Hippocampal formation (tissue), 2 donors: ENCODE measurements at places on chromosomes 4 and X.

DNA sequence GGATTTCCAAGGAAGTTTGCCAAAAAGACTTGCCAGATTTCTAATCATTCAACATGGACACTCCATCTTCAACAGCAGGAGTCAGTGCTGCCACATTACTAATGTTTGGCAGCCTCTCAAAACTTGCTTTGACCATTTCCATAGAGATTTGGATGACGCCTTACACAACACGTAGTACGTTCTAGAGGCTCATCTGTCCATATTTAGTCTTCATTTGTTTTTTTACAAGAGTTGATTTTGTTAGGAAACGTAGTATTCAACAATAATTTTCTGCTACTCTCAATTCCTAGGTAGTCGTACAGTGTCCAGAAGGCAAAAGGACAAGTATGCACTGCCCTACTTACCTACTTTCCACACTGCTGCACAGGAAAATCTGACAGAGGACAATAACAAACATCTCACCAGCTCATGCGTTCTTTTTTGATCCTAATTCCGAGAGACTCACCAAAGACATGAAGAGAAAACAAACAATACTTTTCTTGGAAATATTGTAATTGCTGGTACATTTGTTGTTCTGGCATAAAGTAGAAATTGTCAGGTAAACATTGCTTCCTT is 117.3 kb downstream of the SNCA start:
- no peak for DNase-seq

DNA sequence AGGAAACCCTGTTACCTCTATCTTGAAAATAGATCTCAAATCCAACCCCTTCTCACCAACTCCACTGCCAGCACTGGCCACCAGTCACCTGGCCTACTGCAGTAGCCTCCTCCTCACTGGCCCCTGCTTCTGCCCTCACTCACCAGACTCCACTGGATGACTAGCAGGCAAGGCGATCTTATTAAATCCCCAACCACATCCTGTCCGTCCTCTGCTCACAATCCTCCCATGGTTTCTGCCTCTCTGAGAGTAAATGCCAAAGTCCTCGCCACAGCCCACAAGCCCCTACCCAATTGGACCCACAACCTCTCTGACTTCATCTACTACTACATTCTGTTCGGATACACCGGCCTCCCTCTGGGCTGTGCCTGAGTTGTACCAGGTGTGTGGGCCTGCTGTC is 5.4 kb upstream of the PIM2 start:
- DNase-seq = no peak

DNA sequence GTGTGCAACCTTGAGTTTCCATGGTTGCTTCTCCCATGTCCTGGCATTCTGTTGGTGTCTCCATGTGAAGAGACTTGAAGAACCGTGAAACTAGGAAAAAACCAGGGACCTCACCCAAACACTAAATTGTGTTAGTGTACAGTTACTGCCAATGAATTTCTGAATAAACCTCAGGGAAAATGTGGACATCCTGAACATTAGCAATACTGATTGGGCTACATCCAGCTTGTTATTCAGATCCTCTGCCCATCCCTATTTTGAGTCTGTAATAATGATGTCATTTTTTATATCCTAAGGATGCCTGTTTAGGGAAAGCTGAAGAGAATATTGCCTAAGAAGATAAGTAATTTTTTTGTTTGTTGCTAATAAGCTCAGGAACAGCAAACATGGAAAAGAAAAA is 262.7 kb downstream of the TMA16 start:
- no peak for DNase-seq

DNA sequence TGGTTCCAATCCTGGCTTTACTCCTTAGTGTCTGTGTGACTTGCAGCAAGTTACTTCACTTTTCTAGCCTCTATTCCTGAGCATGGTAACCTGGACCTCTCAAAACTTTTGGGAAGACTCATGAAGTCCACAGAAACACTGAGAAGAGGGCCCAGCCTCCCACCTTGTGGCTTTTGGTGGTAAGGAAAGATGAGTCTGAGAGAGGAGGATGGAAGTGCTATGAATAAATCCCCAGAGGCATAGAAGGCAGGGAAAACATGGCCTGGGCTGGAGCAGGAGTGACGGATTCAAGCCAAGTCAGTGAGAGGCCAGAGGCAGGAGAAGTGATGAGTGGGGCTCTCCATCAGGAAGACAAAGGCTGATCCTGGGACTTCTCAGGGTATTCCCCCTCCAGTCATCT is 10.9 kb upstream of the MAGEA4 start:
- DNase-seq = no peak

GRCh38 chr4:98311656-98312055 is 50.5 kb downstream of the RAP1GDS1 start:
- DNase-seq = no peak

DNA sequence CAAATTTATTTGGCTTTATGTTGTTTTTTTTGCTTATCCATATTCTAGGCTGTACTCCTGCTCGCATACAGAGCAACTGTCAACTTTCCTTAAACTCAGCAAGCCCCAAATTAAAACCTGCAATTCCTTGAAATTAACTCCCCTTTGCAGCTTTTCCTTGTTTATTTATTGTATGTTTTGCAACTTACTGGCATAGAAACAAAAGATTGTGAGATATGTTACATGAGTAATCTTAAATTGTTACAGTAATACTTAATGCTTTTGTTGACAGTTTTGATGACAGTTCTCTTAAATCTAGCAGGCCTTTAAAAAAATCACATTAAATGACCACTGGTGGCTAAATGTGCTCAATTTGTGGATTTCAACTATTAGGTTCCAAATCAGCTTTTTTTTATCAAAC is 4.5 kb downstream of the DDX3X start:
- no peak for DNase-seq

- no peak for DNase-seq
These were observed 393.7 kb upstream of the INTU start for GRCh38 chr4:127238956-127239475.

DNA sequence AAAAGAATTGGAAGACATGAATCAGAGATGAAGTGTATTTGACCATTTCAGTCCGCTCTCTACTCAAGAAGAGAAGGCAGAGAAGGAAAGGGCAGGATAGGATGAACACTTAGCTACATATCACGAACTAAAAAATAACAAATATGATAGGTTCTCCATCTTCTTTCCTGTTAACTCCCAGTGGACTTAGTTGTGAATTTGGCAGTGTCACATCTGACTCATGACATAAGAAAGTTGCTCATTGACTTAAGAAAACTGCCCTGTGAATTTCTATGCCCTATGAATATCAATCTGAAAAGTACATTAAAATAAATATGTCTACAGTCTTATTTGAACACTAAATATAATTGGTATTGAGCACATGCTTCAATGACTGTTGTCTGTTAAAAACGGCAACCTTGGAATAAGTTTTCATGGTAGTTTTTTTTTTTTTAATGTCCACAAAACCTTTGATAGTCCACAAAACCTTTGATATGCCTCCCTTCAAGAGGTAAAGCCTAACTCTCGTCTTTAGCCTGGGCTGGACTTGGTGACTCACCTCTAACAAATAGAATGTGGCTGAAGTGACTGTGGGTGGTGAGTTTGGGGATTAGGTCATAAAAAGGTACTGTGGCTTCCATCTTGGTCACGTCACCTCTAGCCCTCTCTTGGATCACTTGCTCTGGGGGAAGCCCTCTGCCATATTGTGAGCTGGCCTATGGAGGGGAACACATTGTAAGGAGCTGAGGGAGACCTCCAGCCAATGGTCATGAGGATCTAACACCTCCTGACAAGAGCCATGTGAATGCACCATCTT is 184.7 kb upstream of the S100G start:
- no peak for DNase-seq

- DNase-seq = no peak
These were observed 245.2 kb upstream of the FSTL5 start for GRCh38 chr4:162409048-162409447.

DNA sequence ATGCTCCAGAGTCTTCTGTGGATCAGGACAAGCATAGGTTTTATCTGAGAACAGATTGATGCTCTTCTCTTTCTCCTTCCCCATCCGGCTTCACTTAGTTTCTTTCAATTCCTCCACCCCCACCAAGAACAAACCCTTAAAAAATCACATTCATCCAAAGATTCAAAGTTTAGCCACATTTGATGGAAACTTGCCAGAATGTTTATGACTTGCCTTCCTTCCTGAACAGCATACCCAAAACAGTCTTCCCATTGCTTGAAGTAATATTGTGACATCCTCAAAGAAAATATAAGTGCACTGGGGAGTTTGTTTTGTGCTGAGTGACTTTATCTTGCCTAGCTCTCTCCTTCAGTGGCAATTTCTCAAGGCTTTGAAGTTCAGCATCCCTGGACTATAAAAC is 83.0 kb downstream of the MAGEB17 start:
- DNase-seq = no peak

DNA sequence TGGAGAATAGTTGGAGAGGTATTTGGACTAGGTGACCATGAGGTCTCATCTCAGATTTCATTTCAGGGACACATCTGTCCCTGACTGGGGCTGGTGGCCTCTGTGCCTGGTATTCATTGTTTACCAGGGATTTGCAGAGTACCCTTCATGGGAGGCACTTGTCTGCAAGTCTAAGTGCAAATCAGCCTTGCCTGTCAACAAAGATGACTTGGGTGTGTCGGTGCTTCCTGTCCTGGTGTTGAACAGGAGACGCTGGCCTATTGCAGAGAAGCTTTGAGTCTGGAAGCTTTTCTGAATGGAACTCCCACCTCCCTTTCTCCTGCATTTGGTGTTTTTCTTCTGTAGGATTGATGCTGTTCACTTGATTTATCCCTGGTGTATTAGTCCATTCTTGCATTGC is 104.1 kb downstream of the TNIP2 start:
- no peak for DNase-seq

- DNase-seq = no peak
These were observed 108.5 kb downstream of the PHKA2 start for GRCh38 chrX:18875256-18875878.

DNA sequence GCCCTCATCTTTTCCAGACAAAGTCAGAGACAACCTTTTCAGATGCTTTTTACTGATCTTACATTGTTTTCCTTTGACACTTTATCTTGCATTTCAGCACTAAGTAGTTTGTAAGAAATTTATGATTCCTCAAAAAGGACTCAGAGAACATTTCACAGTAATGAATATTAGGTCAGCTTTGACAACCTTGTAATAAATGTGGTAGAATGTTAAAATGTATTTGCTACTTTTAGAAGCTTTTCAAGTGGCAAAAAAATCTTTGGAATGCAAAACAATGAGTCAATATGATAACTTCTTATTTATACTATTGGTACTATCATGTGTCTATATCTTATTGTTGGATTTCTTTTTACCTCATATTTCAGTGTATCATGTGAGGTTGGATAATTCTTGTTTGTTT is 146.2 kb upstream of the FAT4 start:
- no peak for DNase-seq

- no peak for DNase-seq
These were observed 195.7 kb upstream of the CASK start for GRCh38 chrX:42119076-42119475.

GRCh38 chr4:160202802-160203201 is 1099.9 kb downstream of the RAPGEF2 start:
- no peak for DNase-seq

DNA sequence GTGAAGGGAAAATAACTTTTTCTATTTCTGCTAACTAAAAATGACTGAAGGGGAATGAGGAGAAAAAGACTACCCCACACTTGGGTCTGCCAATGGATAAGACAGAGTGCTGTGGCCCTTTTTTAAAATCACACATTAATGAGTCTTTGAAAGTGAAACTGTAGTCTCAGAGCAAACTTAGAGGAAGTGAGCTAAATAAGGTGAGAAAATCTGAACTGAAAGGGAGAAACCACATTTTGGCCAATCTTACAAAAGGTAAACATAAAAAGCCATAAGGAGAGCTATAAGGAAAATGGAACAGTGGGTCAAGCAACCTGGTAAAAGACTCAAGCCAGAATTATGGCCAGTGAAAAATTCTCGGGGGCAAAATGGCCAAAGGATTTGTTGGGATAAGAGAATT is 755.1 kb upstream of the IGFBP7 start:
- no peak for DNase-seq

GRCh38 chr4:71604785-71605184 is 179.1 kb downstream of the GC start:
- no peak for DNase-seq

DNA sequence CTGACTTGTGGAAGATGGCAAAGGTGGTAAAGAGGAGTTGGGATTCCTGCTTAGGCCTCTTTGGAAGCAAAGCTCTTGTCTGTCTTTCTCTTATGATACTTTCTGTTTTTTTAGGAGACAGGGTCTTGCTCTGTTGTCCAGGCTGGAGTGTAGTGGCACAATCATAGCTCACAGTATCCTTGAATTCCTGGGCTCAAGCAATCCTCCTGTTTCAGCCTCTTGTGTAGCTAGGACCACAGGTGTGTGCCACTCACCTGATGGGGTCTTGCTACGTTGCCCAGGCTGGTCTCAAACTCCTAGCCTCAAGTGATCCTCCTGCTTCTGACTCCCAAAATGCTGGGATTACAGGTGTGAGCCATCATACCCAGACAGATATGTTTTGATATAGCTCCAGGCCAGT is 19.3 kb upstream of the IGFBP7 start:
- no peak for DNase-seq

DNA sequence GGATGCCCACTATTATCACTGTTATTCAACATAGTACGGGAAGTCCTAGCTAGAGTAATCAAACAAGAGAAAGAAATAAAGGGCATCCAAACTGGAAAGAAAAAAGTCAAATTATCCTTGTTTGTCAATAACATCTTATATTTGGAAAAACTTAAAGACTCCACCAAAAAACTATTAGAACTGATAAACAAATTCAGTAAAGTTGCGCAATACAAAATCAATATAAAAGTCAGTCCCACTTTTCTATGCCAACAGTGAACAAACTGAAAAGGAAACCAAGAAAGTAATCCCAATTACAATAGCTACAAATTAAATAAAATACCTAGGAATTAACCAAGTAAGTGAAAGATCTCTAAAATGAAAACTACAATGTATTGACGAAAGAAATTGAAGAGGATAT is 321.3 kb downstream of the LDB2 start:
- no peak for DNase-seq

GRCh38 chr4:190020790-190021717 is 6.0 kb downstream of the FRG2 start:
- no peak for DNase-seq

GRCh38 chr4:150650751-150651150 is 68.8 kb downstream of the MAB21L2 start:
- no peak for DNase-seq

- no peak for DNase-seq
These were observed 40.1 kb downstream of the SORBS2 start for GRCh38 chr4:185771711-185772390.

DNA sequence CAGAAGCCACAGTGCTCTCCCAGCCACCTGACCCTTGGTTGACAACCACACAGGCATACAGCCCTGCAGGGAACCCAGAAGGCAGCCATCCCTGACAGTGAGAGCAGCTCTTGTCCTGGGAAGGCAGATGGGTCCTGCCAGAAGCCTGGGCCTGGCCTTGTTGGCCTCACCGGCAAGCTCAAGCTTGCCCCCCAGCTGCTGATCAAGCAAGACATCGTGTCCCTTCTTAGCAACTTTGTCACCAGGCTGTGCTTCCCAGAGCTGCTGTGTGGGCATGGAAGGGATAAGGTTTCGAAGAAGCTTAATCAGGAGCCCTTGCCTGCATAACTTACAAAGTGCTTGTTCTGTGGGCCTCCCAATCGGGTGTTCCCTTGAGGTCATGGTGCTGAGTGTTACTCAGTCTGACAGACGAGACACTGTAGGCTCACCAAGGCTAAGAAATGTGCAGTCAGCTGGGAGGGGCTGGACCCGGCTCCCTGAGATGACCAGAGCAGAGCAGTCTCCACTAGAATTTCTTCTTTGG is 6.8 kb upstream of the ABLIM2 start:
- DNase-seq = no peak
